ENCODE measurements at places on chromosomes 2 and 18.

DNA sequence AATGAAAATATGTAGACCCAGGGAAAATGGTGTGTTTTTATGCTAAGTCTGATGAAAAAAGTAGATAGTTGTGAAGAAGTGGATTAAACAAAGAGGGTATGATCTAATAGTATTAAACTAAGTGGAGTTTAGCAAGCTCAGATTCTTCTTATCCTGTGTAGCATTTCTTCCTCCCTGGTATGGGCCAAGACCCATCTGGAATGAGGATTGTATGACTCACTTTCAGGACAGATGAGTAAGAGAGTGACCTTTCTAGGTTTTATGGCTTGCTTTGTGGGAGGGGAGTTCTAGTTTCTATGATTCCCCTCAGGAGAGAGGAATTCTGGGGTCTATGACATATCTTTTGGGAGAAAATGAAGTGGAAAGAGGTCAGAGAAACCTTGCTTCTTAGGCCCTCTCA, 550.1 kb downstream of the SPAG16 start:
- DNase-seq: peak; percentile 7

- no peak for DNase-seq
These were observed 7.4 kb upstream of the NTSR2 start for GRCh38 chr2:11677136-11678055.

GRCh38 chr2:46847185-46847710, 68.4 kb downstream of the MCFD2 start:
- peak; percentile 65 for DNase-seq

GRCh38 chr2:209788925-209789324, 17.3 kb downstream of the UNC80 start:
- DNase-seq: no peak

GRCh38 chr2:37604716-37605115, 66.7 kb downstream of the CDC42EP3 start:
- DNase-seq: no peak

GRCh38 chr2:147511491-147511948, 333.3 kb upstream of the ACVR2A start:
- no peak for DNase-seq

DNA sequence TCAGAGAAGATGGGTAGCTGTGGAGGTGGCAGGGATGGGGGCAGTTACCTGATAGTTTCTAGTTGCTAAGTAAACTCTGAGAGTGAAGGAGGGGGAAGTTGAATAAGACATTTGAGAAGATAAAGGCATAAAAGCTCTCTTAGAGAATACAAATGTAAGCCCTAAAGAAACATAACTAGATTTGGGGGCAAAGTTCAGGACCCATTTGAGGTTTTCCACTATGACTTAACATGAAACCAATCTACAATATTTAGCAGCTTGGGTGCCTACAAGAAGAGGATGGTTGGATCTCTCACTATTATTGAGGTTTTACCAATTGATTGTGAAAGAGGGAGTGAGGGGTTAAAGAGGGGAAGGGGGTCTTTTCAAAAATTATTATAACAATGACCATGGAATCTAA, 34.4 kb upstream of the LYPD6 start:
- DNase-seq: no peak

- DNase-seq: no peak
These were observed 282.2 kb upstream of the SOX11 start for GRCh38 chr2:5409898-5410381.

GRCh38 chr2:62099523-62100175, 96.3 kb upstream of the B3GNT2 start:
- no peak for DNase-seq

GRCh38 chr2:42961385-42961811, 169.0 kb upstream of the HAAO start:
- no peak for DNase-seq

DNA sequence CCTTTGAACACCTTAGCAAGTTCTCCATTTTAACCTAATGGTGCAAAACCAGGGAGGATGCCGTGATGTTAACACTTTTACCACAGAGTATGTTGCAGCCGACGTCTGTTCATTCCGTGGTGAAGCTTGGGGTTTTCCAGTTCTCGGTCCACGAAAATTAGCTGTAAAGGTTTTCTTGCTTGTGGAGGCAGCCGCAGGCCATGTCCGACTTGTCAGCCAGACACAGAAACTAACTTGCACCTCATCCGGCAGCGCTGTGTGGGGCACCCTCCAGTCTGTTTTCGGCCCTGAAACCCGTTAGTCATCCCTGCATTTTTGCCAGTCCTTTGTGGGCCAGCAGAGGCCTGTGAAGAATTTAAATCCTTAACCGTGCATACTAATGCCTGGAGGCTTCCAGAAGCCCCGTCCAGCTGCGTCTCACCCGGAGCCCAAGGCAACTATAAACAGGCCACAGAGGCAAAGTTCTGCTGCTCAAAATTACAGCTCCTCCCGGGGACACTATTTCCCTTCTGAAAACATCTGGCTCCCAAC, 70.6 kb downstream of the SH3YL1 start:
- DNase-seq: no peak

DNA sequence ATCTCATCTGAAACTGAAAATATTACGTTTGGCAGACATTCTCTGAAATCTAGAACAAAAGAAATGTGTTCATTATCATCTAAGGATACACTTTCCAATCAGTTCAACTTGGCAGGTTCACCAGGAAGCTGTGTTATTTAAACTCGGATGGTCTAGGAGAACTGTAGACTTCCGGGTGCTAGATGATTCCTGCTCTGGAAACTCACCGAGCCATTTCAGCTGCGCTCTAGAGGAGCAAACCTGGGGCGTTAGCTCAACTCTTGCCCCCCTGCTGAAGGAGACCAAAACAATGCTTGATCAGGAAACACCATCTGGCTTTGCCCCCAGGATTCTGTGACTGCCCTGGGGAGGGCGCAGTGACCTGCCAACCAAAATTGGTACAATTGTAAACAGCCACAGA, 22.9 kb downstream of the MLPH start:
- no peak for DNase-seq

- no peak for DNase-seq
These were observed 154.0 kb downstream of the GPD2 start for GRCh38 chr2:156590085-156590739.

GRCh38 chr18:75218065-75218923, 7.7 kb downstream of the TSHZ1 start:
- DNase-seq: no peak

GRCh38 chr2:202032846-202033316, 774 bp upstream of the FZD7 start:
- DNase-seq: peak; percentile 66

GRCh38 chr2:106192752-106193689, 1.1 kb downstream of the UXS1 start:
- DNase-seq: peak; percentile 56

- DNase-seq: no peak
These were observed 120.8 kb downstream of the MEIS1 start for GRCh38 chr2:66555501-66556324.

DNA sequence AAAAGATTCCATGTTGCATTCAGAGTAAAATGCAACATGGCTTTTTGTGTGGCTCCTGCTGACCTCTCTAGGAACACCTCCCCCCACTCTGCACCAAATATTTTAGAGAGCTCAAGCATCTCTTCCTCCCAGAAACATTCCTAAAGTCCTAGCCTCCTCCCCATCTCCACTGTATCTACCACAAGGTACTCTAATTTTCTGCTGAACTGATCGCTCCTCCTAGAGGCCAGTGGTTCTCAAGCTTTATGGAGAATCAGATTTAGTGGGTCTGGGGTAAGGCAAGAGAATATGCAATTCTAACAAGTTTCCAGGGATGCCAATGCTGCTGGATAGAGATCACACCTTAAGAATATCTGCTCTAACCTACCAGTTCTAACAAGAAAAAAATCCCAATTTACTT, 89.5 kb upstream of the HNRNPA3 start:
- DNase-seq: no peak

DNA sequence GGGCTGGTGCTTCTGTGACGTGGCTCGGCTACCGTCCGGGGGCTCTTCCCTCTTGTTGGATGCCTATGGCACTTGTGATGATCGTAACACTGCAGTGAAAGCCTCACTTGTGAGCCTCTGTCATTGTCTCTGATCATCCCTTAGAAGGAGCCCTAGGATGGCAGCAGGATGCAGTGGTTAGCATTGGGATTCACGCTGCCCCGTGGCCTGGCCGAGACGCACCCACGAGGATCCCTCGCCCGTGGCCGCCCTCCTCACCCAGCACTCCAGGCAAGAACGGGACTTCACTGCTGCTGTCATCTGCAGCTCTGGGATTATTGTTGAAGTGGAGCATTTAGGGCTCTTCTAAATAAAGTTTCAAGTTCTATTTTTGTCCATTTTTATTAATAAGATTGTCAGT, 46.8 kb upstream of the CTDP1 start:
- DNase-seq: no peak
